ENCODE measurements at places on chromosomes 1 and 21. TPM values are rescaled to one million over a fixed set of nuclear protein-coding genes. Genes with fewer than 3 reads are reported as not detected.

Gene CD5L
- not detected for total RNA-seq

Gene FMO3
- total RNA-seq, result not detected

Gene FMO2
- total RNA-seq, result not detected

Gene KDF1
- total RNA-seq, result 20.5 TPM

Gene TFF2
- 0.52 TPM for total RNA-seq

Gene FAM78B
- total RNA-seq, result not detected

Gene GSTM1
- total RNA-seq, result not detected

Gene RPE65
- total RNA-seq, result not detected

DNA sequence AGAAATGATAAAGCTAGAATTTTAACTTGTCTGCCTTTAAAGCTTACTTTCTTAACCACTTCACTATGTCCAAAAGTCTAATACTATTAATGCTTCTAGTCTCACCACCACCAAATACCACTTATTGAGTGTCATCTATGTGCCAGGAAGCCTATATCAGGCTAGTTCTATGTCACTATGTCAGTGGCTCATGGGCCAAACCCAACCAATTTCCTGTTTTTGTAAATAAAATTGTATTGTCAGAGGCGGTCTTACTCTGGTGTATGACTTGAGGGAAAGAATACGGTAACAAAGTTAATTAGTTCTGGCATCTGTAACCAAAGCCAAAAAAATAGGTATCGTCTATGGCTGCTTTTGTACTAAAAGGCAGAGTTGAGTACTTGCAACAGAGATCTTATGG lies 14.8 kb downstream of the F5 start:
- no peaks in the 10 kb centered on the region for H3K36me3 ChIP-seq
- no peak overlapping the region for H3K27ac ChIP-seq
- H3K4me1 ChIP-seq, result no peaks in the 10 kb centered on the region
- DNase-seq, result no peak
- H3K27me3 ChIP-seq, result no peaks in the 10 kb centered on the region

DNA sequence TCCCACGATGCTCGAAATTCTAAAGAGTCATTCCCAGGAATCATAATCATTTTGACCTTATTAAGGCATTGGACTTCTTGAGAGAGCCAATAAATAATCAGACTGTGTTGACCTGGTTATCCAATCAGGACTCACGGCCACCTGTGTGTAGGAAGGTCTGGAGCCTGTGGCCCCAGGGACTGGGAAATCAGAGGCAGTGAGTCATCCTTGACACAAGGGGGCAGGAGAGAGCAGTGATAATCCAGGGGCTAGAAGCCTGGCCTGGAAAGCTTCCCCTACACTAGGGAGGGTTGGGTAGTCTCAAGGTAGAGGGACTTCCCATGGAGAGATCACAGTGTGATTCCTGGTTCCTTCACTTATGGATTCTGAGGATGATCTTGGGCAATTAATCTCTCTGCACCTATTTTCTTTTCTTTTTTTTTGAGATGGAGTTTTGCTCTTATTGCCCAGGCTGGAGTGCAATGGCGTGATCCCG lies 4.7 kb downstream of the MR1 start:
- H3K27ac ChIP-seq, result no peak overlapping the region
- H3K4me3 ChIP-seq, result no peak overlapping the region
- H3K27me3 ChIP-seq, result no peaks in the 10 kb centered on the region
- peak; percentile 62 for DNase-seq
- no peaks in the 10 kb centered on the region for H3K36me3 ChIP-seq

- H3K27ac ChIP-seq, result no peak overlapping the region
- H3K36me3 ChIP-seq, result no peaks in the 10 kb centered on the region
- H3K4me1 ChIP-seq, result no peaks in the 10 kb centered on the region
- H3K4me3 ChIP-seq, result no peak overlapping the region
- H3K27me3 ChIP-seq, result no peaks in the 10 kb centered on the region
Measured at GRCh38 chr1:98371764-98372163, 289.8 kb upstream of the SNX7 start.

- DNase-seq, result no peak
- H3K36me3 ChIP-seq, result no peaks in the 10 kb centered on the region
- no peak overlapping the region for H3K27ac ChIP-seq
- no peaks in the 10 kb centered on the region for H3K4me1 ChIP-seq
- no peak overlapping the region for H3K4me3 ChIP-seq
Measured at GRCh38 chr1:4115191-4115900, 215.3 kb upstream of the C1orf174 start.

GRCh38 chr1:97412166-97412565 lies 508.7 kb downstream of the DPYD start:
- no peak for DNase-seq
- H3K36me3 ChIP-seq, result no peaks in the 10 kb centered on the region
- H3K27me3 ChIP-seq, result no peaks in the 10 kb centered on the region
- no peak overlapping the region for H3K4me3 ChIP-seq
- H3K4me1 ChIP-seq, result no peaks in the 10 kb centered on the region
- H3K27ac ChIP-seq, result no peak overlapping the region

GRCh38 chr1:63063367-63063766 lies 259.0 kb upstream of the FOXD3 start:
- no peaks in the 10 kb centered on the region for H3K36me3 ChIP-seq
- H3K4me3 ChIP-seq, result no peak overlapping the region
- DNase-seq, result no peak
- H3K27me3 ChIP-seq, result peaks cover 26% of the 10 kb centered on the region
- H3K4me1 ChIP-seq, result no peaks in the 10 kb centered on the region
- H3K27ac ChIP-seq, result no peak overlapping the region

- peaks cover 37% of the 10 kb centered on the region for H3K4me1 ChIP-seq
- H3K27ac ChIP-seq, result no peak overlapping the region
- no peak for DNase-seq
- no peaks in the 10 kb centered on the region for H3K36me3 ChIP-seq
- H3K27me3 ChIP-seq, result peaks cover 46% of the 10 kb centered on the region
- H3K4me3 ChIP-seq, result no peak overlapping the region
Measured at GRCh38 chr1:938711-939489, 15.2 kb downstream of the SAMD11 start.

All from PC-9 (cell line).